ENCODE measurements at places on chromosomes 4 and X.
A peak's percentile ranks its signal among the peaks of the same experiment; 100 is the strongest.

DNA sequence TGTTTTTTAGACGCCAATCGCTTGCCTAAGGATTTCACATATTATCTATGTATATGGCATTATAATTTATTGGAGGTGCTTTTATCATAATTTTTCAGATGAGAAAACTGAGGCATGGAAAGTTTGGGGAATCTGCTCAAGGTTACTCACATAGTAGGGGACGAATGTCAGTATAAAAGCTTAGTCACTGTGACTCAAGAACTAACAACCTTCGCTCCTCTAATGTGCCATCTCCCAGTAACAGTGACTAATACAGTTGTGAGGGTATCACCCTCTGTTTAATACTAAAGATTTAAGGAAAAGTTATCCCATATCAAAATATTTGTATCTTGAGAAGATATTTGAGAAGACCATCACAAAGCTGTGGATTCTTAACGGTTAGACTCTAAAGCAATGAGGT lies 353.1 kb upstream of the SPOCK3 start:
- DNase-seq: no peak

- no peak for DNase-seq
Observed at GRCh38 chr4:8795140-8795539, 76.5 kb downstream of the HMX1 start.

GRCh38 chr4:72169861-72170260 lies 138.1 kb downstream of the NPFFR2 start:
- no peak for DNase-seq

DNA sequence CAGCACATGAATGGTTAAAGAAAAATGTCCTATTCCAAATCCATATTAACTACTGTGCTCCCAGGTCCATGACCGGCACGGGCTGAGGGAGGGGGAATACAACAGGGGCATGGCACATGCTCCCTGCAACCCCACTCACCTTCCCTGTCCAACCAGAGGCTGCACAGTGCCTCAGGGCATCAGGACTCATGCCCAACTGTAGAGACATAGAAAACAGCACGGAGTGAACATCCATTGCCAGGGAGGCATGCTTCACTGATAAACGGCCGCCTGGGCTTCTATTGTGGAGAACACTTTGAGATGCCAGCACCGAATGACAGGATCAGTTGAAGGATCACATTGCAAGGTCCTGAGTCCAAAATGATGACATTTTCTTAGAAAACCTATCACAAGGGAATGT lies 140.6 kb downstream of the STK32B start:
- no peak for DNase-seq

GRCh38 chr4:41713768-41714167 lies 34.8 kb downstream of the PHOX2B start:
- DNase-seq: no peak

DNA sequence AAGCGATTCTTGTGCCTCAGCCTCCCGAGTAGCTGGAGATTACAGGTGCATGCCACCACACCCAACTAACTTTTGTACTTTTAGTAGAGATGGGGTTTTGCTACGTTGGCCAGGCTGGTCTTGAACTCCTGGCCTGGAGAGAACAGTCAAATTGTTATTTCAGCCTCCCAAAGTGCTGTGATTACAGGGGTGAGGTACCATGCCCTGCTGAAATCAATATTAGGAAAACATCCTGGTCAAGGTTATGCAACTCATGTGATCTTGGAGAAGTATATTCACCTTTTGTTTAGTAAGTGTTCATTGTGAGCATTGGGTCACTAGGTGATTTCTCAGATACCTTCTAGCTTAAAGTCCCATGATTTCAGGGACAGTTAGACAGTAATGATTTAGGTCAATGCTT lies 167.8 kb downstream of the AASDH start:
- no peak for DNase-seq

DNA sequence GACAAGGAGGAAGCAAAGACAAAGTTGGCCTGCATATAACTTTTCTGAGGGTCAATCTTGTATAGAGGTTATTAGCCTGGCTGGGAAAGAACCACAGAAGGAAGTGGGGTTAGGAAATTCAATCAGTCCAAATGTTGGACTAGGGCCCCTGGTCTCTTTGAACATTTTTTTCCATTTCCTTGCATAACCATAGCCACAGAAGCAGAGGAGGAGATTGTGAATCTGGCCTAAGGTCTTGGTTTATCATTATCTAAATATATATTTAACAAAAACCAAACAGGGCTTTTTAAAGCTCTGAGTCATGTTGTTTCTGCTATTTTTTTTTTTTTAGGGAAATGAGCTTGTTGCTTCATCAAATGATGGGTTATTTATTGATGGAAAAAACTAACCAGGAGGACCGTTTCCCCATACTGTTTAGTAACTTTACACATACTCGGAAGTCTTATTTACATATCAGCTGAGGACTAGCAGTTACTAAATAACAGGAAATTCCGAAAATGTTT lies 97.7 kb upstream of the ACSL4 start:
- no peak for DNase-seq

- DNase-seq: no peak
Observed at GRCh38 chr4:159828687-159829086, 725.8 kb downstream of the RAPGEF2 start.

DNA sequence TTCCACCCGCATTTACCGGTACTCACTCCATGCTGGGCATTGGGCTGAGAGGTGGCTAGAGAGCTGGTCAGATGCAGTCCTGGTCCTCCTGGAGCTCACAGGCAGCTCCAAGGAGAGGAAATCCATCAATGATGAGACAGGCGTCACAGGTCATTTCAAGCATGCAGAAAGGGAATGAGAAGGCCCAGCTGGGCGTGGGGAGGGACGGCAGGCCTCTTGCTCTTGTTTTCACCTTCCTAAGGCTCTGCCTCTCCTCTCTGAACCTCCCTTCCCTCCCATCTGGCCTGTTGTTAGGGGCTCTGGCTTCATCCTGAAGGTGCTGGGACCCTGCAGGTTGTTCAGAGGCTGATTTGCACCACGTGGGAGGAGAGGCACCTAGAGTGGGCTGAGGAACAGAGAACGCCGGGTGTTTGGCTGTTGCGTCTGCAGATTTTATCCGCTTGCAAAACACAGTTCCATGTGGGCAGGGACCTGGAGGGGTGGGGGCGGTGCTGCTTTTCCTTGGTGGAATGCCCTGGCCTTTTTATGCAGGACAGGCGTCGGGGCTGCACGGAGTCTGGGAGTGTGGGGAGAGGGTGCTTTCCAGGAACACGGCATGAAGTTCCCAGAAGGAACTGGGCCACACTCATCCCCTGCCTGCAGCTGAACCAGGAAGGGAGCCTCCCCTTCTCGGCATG lies 81.5 kb upstream of the PSAPL1 start:
- DNase-seq: no peak

DNA sequence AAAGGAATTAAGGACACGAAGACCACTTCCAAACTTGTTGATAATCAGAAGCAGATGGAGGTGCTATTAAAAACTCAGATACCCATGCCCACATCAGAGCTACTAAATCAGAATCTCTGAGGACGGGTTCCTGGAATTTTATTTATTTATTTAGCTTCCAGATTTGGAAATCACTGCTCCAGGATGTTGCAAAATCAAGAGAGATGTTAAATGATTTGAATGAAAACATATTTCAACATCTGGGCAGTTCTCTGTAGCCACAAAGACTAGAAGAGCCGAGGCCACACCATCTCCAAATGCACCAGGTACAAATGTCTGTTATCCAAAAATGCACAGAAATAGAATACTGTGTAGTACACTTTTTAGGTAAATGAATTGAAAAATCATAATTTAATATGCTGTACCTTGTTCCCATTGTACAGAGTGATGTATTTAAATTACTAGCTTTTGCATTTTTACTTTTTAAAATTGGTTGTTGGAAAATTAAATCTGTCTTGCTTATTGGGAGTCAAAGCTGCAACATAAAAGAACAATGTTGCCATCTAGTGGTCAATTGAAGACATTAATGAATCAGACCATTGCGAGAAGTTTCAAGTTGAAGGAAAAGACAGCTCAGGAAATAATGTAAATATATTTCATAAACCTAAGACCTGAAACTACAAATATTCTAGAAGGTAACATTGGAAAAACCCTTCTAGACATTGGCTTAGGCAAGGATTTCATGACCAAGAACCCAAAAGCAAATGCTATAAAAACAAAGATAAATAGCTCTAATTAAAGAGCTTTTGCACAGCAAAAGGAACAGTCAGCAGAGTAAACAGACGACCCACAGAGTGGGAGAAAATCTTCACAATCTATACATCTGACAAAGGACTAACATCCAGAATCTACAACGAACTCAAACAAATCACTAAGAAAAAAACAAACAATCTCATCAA lies 151.3 kb upstream of the TTC29 start:
- DNase-seq: no peak

- peak; percentile 43 for DNase-seq
Observed at GRCh38 chrX:10050481-10050880, 83.3 kb downstream of the CLDN34 start.

DNA sequence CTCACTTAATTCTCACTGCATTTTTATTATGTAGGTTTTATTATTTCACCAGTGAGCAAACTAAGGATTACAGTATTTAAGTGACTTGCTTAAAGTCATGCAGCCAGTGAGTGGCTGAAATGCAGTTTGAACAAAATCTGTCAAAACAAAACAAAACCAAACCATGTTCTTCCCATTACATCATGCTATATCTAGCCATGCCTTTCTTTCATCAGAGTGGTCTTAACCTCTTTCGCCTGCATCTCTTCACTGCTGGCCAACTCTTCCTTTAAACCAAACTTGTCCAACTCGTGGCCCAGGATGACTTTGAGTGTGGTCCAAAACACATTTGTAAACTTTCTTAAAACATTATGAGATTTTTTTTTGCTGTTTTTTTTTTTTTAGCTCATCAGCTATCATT lies 223.2 kb downstream of the PCDH7 start:
- no peak for DNase-seq

GRCh38 chr4:25088093-25088952 lies 57.6 kb upstream of the LGI2 start:
- DNase-seq: peak; percentile 46

DNA sequence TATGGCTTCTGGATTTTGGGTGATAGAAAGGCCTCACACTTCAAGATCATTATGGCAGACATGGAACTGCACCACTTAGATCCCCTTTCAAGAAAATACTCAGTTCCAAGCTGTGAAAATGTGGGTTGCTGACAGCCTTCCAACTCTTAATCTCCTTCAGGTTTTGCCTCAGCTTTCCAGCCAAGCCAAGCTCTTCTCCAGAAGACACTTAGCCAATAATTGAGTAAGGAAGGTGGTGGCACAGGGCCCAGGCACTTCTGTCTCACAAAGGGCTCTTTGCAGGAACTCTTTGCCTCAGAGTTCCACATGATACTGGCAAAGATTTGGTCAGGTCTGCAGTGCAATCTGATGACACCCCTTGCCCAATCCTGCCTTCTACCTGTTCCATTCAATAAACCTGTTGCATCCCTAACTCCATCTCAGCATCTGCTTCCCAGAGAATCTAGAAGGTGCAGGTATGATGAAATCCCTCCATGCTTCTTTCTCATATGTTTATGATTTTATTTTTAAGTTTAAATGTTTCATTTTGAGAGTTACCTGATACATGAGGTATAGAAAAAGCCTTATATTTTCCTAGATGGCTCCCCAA lies 30.6 kb downstream of the ANXA5 start:
- no peak for DNase-seq

DNA sequence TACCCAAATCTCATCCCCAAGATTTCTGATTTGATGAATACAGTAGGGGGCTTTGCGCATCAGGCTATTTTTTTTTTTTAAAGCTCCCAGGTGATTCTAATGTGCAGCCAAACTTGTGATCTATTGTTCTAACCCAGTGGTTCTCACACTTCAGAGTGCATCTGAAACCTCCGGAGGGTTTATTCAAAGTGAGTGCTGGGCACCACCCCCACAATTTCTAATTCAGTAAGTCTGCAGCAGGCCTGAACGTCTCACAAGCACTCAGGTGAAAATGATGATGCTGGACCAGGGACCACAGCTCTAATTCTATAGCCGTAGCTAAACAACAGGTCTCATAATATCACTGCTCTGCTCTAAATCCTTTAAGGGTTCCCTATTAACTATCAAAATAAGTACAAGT lies 211.4 kb downstream of the FMR1NB start:
- no peak for DNase-seq

DNA sequence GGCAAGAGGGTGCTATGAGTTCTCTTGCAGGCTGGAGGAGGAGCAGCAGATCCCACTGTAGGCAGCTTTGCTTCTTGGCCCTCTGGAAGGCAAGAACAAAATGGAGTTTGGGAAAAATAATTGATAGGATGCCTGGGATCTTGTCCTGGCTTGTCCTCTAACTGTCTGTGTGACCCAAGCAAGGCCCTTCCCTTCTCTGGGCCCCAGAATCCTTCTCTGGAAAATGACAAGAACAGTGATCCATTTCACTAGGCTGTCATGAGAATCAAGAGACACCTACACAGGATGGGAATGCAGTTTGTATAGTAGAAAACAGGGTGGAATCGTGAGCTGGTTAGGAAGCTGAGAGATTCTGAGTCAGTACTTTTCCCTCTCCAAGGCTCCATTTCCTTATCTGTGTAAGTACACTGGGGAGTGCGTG lies 133.3 kb downstream of the PJA1 start:
- DNase-seq: no peak

DNA sequence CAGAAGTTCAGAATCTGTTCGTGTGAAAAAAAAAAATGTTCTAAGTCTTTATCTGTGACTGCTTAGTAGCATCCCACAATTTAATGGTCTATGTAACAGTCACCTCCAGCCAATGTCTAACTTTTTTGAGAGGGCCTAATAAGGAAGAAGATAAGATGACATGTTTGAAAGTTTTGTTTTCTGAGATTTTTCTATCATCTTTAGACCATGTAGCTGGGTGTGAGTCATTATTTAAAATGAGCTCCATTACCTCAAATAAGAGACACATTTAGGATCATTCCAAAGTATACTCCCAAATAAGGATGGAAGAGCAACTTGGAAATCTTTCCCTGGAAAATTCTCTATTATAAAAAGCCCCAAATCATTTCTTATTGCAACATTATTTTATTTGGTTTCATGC lies 28.2 kb upstream of the MCF2 start:
- no peak for DNase-seq

DNA sequence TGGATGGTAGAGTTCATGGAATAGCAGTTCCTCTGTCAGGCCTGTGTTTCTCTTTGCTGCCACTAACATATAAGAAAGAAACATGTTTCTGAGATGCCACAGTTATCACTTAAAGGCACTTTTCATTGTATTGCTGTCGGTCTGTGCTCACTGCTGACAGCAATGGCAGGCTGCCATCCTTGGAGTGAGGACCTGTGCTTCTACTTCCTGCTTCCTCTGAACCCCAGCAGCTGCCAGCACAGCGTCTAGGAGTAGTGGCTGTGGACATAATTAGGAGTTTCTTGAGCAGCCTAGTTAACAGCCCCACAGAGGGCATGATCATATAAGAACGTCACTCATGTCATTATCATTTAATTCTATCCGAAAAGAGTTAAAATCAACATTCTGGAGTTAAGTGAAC lies 30.5 kb downstream of the F11 start:
- no peak for DNase-seq

- no peak for DNase-seq
Observed at GRCh38 chr4:107714256-107714655, 5.8 kb downstream of the PAPSS1 start.

- DNase-seq: no peak
Observed at GRCh38 chrX:18935893-18936292, 48.0 kb downstream of the PHKA2 start.
